GM12892 (cell line): ENCODE measurements at places on chromosomes 4 and X.

GRCh38 chr4:139639654-139640053, 26.0 kb upstream of the MGST2 start:
- no peak for DNase-seq

DNA sequence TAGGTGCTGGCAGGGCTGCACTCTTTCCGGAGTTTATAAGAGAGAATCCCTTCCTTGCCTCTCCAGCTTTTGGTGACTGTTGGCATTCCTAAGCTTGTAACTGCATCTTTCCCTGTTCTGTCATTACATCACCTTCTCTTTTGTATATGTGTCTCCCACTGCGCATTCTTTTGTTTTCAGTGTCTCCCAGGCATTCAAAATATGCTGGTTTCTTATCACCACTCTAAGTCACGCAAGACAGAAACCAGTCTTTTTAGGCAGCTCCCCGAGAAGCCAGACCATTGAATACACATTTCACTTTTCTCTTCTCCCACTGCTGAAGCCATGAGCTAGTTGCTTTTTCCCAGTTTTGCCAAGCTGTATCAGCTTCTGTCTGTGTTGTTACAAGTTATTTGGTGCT, 71.0 kb downstream of the LAS1L start:
- no peak for DNase-seq

DNA sequence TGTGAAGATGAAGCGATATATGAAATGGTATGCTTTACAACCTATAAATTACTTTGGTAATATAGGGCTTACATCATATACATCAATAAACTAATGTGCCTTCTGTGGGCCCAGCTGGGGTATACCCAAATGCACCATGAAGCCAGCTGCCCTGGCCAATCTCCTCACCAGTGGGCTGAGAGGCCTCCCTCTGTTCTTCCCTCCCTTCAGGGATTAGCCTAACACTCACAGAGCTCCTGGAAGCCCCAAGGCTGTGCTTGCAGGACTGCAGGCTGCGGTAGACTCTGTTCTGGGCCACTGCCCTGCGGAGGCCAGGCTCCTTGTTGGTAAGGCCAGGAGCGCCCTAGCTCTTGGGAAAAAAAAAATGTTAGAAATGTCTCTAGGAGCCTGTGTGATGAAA, 33.9 kb downstream of the PAGE1 start:
- no peak for DNase-seq

DNA sequence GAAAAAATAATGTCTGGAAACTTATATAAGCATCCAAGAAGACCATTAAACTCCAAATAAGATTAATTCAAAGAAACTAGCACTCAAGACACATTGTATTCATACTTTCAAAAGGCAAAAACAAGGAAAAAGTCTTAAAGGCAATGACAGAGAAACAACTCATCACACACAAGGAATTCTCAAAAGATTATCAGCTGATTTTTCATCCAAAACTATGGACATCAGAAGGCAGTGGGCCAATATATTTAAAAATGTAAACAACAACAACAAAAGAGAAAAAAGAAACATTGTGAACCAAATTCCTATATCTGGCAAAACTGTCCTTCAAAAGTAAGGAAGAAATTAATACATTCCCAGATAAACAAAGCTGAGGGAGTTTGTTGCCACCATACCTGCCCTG, 711.4 kb upstream of the GALNTL6 start:
- DNase-seq: no peak

DNA sequence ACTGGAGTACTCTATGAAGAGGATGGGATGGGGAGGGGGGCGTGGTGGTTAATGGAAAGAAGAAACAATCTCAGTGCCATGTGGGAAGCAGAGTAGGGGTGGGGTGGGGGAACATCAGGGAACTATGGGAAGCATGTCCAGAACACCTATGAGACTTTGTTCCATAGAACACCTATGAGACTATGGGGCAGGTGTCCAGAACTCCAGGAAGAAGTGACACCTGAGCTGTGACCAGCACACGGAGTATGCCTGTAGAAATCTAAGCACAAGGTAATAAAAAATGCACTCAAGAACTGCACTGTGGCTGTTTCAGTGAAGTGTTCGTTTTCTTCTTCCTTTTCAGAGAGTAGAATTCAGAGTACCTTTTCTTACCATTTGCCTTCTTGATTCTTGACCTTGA, 704.8 kb upstream of the TENM3 start:
- no peak for DNase-seq

DNA sequence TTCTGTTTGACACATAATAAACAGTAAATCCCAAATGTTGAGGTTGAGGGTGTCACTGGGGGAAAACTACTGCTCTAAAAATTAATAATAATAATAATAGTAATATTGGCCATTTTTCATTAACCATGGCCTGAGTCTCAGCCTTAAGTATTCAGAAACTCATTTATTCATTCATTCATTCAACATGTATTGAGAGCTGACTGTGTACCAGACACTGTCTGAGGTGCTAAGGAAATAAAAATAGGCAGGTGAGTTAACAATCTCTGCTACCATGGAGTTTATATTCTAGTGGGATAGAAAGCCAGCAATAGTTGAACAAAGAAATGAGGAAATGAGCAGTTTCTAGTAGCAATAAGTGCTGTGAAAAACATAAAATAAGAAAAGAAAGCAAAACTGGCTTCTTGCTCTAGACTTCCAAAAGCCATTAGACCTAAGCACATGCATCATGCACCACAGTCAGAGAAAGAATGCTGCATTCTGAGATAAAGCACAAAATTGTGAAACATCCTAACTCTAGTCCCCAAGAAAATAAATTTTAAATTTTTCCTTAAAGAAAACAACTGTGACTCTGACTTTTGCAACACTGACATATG, 278.7 kb downstream of the RCHY1 start:
- no peak for DNase-seq

GRCh38 chr4:164012396-164013027, 518.0 kb downstream of the TMA16 start:
- DNase-seq: no peak

DNA sequence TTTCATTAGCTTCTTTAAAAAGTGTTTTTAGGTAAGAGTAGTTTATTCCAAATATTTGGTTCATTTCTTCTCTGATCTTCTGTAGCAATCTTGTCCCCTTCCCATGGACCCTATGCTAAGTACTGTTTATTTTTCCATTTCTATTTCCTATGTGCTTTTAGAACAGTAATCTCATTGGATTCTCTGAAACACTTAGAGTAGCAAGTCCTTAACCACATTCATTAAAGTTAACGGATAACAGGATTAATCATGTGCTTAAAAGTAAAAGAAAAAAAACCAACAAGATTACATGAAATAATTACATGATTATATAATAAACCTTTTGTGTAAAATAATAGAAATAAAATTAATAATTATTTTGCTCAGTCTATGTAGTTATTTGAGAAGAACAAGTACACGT, 929.7 kb downstream of the C4orf33 start:
- DNase-seq: no peak

GRCh38 chrX:129759576-129760061, 20.1 kb upstream of the SASH3 start:
- no peak for DNase-seq

- DNase-seq: no peak
These were observed 445.5 kb upstream of the SPANXN1 start for GRCh38 chrX:144801786-144802185.

DNA sequence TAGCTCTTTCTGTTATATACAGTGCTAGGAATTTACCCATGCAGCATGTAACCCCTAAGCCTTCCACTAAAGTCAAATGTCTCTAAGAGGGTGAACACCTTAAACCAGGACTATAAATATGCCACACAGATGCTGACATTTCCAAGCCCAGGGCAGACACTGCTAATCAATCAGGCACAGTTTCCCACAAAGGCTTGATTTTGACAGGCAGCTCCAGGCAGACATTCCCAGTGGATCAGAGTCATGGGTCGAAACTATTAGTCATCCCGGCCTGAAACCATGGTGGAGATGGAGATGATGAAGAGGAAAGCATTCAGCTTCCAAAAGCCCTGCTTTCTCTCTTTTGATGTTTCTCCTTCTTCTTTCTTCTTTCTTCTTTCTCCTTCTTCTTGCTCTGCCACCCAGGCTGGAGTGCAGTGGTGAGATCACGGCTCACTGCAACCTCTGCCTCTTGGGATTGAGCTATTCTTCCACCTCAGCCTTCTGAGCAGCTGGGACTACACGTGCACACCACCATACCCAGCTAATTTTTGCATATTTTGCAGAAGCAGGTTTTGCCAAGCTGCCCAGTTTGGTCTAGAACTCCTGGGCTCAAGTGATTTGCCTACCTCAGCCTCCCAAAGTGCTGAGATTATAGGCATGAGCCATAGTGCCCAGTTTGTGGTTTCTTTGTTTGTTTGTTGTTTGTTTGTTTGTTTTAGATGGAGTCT, 21.0 kb upstream of the SORCS2 start:
- no peak for DNase-seq

DNA sequence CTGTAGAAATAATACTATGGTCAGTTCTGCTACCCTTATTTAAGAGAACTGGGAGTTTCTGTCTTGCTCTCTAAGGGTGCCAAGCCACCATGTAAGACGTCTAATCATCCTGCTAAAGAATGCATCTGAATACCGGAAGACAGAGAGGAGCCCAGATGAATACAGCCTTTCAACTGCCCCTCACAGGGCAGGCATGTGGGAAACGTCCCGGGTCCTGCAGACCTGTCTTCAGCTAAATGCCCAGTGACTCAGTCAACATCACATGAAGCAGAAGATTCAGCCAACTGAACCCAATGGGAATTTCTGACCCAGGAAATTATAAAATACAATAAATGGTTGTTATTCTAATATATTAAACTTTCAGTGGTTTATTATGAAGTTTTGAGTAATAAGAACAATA, 2141.0 kb upstream of the AGA start:
- DNase-seq: no peak

DNA sequence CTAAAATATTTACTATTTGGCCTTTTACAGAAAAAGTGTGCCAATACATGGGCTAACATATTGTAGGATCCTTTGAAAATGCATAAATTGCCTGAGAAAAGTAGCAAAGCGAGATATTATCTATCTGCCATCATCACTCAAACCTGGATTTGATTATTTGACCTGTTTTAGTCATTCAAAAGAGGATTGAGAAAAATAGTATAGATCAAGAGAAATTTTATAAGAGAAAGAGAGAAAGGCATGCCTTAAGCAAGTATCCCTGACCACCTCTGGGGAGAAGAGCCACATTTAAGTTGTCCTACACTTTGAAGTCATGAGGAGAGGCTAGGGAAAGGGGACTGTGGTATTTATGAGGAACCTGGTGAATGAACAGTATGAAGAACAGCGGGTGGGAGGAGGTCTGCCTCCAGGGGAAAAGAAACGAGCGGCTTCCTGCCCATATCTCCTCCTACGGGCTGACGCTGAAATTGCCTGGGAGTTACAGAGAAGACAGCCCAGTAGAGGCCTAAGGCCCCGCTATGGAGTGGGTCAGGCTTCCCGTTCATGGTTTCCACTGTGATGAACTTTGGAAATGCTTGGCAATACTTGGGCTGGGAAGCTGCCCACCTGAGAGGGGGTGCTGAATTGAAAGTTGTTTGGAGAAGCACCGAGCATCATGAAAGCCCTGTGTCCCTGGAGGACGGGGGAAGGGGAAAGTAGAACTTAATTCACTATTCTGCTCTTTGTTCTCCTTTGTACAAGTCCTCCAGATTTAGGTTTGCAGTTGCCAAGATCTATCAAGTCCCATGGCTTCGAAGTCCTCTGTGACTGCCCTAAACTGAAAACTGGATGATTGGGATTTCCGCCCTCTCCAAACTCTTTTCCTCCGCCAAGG, 106.9 kb upstream of the ACSL4 start:
- no peak for DNase-seq

DNA sequence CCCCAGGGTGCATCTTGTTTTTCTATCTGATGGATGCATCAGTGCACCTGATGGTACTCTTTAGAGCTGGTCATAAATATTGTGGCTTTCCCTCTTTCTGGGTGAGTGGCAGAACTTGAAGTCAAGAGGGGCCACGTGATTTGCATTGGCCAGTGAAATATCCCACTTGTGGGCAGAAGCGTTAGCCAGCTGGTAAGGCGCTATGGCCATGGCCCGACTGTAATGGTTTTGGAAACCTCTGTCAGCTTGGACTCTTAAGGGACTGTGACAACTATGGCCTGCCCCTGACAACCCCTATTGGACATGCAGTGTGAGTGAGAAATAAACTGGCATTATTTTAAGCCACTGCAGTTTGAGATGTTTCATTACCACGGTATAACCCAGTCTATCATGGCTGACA, 72.8 kb downstream of the SEL1L3 start:
- DNase-seq: no peak

DNA sequence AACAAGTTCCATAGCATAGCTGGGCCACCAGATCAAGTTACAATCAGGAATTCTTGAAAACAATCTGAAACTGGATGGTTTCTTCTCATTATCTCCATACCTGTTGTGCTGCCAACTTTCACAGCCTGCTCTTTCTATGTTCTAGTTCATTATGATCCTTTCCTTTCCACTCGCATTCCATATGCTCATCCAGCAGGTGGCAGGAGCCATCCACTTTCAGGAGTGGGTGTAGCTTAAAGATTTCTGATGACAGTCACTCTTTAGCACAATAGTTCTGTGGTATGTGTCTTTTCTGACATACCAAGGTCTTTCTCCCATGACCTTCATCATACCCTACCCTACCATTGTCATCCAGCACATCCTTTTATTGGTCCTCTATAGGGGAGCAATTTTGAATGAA, 46.4 kb downstream of the PAGE2 start:
- DNase-seq: no peak

GRCh38 chr4:116357758-116358157, 727.6 kb downstream of the TRAM1L1 start:
- DNase-seq: no peak

- no peak for DNase-seq
These were observed 289.7 kb downstream of the STK32B start for GRCh38 chr4:5340991-5341451.

DNA sequence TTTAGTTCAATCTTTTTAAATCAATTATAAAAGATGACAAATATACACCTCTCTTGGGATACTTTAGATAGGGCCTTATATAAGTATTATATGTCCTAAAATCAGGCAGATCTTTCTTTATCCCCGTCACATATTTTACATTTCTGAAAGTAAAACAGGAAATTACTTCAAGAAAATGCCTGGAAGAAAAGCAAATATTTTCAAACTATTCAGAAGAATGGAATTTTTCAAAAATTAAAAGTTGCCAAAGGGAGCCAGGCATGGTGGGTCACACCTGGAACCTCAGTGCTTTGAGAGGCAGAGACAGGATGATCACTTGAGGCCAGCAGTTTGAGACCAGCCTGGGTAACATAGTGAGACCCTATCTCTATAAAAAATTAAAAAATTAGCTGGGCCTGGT, 34.4 kb downstream of the MGARP start:
- no peak for DNase-seq

DNA sequence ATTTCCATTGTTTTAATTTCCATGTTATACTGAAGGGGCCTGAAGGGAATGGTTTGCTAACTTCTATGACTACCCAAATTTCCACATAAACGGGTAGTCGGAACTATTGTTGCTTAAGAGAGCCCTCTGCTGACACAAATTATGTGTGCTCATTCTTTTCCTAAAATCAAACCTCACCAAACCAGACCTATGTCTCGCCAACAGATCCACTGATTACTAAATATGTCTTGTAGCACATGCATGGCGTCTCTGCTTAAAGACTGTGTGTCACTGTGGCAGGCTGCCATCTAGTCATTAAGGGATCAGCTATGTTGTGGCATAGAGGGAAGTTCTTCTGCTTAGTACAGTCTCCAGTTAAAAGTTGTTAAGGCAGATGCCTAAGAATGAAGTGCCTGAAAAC, 25.1 kb downstream of the PIR start:
- no peak for DNase-seq

- no peak for DNase-seq
These were observed 30.4 kb downstream of the SH3TC1 start for GRCh38 chr4:8229331-8229975.
